ENCODE measurements at places on chromosomes 7 and 10.

DNA sequence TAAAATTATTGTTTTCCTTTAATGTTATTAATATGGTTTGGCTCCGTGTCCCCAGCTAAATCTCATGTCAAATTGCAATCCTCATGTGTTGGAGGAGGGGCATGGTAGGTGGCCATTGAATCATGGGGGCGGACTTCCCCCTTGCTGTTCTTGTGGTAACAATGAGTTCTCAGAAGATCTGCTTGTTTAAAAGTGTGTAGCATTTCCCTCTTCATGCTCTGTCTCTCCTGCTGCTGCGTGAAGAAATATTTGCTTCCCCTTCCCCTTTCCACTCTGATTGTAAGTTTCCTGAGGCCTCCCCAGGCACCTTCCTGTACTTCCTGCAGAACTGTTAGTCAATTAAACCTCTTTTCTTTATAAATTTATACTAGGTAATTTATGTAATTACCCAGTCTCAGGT is 27.5 kb downstream of the VIM start:
- DNase-seq, result no peak

DNA sequence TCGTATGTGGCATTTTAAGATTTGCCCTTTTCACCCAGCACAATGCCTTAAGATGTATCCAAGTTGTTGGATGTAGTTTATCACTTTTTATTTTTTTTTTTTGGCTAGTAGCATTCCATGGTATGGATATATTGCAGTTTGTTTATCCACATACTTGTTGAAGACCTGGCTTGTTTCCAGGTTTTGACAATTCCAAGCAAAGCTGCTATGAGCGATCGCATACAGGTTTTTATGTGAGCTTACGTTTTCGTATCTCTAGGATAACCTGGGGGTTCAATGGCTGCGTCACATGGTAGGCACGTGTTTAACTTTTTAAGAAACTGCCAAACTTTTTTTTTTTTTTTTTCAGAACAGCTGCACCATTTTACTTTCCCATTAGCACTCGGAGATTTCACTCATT is 32.2 kb downstream of the BAIAP2L1 start:
- DNase-seq, result no peak

GRCh38 chr7:37698276-37698675 is 14.7 kb downstream of the GPR141 start:
- DNase-seq, result no peak

DNA sequence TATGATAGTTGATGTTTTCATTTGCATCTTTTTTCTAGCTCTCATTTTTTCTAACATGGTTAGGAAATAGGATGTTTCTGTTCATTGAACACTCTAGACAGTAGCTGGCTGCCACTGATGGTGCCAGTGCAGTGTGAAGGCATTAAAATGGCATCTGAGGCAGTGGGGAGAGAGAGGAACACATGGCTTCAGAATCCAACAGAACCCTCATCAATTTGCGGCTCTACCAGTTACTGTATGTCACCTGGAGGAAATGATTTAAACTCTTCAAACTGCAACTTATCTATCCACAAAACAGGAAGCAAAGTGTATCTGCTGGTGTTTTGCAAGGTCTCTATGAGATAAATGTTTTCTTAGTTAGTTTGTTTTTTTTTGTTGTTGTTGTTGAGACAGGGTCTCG is 305.2 kb upstream of the PRKCQ start:
- no peak for DNase-seq

- DNase-seq, result no peak
These were observed 49.9 kb downstream of the BLVRA start for GRCh38 chr7:43808410-43808809.

DNA sequence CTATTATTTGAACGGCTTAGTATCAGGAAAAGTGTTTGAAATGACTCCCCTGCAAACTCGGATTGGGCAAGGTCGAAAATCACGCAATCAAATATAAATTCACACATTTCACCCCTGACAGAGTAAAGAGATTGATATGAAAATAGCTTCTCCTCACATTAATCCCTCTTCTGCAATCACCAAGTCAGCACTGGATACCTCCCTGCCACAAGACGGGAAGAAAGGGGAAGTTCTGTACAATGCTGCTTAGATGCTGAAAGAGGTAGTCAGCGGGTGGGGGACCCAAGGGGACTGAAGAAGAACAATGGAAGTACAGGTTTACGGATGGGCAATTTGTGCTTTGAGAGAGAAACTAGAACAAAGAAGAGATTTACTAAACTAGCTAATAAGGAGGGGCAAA is 72.0 kb upstream of the ANK3 start:
- no peak for DNase-seq

- DNase-seq, result no peak
These were observed 255.3 kb downstream of the CELF2 start for GRCh38 chr10:11272915-11273389.

GRCh38 chr10:43417950-43418768 is 9.2 kb upstream of the HNRNPF start:
- DNase-seq, result no peak

DNA sequence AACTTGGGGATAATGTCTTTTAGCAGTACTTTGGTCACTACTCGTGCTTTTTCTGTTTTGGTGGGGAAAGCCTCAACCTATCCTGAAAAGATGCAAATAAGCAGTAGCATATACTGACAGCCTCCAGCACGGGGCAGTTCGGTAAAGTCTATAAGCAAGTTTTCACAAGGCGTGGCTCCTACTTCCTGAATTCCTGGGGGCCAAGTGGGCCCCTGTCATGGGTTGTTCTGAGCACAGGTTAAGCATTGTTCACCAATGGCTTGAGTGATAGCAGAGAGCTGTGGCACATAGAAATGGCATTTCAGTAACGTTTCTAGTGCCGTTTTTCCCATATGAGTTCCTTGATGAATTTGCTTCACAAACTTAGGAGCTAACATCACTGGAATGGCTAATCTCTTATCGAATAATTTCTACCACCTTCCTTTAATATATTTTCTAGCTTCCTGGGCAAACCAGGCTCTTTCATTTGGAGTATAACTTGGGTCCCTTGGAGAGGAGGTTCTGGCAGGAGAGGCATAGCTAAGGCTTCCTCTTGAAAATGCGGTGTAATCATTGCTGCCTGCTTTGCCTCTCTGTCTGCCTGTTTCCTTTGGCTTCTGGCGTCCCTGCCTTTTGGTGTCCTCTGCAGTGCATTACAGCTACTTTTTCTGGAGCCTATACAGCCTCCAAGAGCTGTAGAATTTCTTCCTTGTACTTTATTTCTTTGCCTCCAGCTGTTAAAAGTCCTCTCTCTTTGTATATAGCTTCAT is 11.7 kb upstream of the ZNF239 start:
- DNase-seq, result no peak

- DNase-seq, result no peak
These were observed 38.2 kb downstream of the MYL10 start for GRCh38 chr7:101590663-101591435.

DNA sequence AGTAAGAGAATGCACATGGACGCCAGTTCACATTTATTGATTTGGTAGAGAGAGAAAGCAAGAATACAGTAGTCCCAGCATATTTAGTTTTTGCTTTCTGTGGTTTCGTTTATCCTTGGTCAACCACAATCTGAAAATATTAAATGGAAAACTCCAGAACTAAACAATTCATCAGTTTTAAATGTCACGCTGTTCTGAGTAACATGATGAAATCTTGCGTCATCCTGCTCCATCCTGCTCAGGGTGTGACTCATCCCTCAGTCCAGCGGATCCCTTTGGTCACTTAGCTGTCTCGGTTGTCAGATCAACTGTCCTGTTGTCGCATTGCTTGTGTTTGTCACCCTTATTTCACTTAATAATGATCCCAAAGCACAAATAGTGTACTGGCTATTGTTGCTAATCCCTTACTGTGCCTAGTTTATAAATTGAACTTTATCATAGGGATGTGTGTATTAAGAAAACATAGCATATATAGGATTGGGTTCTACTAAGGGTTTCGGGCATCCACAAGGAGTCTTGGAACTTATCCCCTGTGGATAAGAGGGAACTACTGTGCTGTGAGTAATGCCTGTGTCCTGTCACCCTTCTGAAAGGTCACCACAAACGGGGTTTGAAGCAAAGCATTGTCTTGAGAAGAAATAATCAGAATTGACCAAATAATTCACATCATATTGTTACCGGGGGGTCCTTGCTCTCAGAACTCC is 73.6 kb downstream of the OTUD1 start:
- peak; percentile 50 for DNase-seq

GRCh38 chr10:132113766-132114365 is 48.1 kb downstream of the JAKMIP3 start:
- DNase-seq, result no peak

DNA sequence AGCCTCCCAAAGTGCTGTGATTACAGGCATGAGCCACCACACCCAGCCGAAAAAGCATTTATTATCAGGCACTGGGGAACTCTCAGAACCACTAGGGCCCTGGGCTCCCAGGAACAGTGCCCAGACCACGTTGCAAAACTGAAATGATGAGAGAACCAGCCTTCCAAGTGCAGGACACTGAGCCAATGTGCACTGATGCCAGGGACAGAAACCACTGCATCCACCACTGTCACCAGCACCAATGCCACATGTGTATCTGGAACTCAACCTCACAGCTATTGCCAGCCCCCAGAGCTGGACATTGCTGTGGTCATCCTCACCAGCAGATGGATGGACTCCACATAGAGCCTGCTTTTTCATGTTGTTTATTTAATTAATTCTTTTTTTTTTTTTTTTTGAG is 28.2 kb upstream of the TPST1 start:
- DNase-seq, result no peak

- no peak for DNase-seq
These were observed 19.7 kb downstream of the CLRN3 start for GRCh38 chr10:127872871-127873600.

DNA sequence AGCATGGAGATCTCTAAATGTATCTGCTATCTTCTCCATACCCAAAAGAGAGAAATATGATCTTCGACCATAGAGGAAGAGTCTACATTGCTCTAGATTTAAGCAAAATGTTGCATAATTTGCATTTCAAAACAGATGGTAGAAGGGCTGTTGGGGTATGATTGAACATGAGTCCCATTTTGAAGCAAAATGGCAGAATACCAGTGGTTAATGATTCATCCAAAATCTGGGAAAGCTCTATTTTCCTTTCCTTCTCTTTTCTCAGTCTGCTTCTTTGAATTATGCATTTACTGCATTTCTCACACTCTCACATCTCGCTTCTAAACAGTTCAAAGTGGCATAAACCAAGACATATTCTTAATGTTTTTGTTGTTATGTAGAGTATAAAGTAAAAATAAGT is 178.5 kb downstream of the MACC1 start:
- DNase-seq, result no peak

DNA sequence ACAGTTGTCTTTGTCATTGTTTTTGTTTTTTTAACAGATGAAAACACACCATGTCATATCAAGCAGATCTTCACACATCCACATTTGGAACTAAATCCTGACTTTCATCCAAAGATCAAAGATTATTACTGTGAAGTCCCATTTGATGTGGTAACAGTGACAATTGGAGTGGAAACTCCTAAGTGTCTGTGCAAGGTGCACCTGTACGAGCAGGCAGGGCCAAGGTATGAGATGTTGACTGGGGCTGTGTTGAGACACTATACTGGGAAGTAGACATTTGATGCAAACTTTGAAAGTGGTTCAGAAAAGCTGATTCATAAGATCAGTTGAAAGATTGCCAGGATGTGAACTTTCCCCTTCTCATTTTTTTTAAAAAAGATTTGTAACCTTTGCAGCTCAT is 152.3 kb downstream of the CPED1 start:
- no peak for DNase-seq

DNA sequence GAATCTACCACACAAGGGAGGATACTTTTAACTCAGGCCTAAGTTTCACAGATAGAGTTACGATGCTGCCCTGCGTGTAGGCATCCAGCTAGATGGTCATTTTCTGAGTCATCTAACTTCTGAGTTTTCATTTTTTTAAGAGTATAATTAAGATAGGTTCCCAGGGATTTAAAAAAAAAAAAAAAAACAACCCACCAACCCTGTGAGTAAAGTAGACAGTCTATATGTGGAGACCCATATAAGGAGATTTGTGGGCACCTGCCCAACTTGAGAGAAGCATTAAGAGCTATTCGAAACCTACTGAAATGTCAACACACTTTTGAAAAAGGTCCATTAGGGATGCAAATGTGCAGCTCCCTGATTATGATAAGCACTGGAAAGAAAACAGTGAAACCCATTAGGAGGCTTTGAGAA is 257.3 kb downstream of the TRIL start:
- DNase-seq, result no peak

DNA sequence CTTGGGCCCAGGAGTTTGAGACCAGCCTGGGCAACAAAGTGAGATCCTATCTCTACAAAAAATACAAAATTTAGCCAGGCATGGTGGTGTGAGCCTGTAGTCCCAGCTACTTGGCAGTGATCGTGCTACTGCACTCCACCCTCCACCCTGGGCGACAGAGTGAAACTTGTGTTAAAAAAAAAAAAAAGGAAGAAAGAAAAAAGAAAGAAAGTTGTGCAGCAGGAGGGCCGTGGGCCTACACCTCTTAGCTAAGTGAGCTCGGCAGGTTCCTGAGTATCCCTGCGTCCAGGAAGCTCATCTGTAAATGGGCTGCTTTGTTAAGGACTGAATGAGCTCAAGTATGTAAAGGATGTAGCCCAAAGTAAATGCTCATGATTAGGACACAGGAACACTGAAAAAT is 155.0 kb downstream of the RNF216 start:
- no peak for DNase-seq

GRCh38 chr7:23261843-23262452 is 15.4 kb downstream of the GPNMB start:
- DNase-seq, result peak; percentile 42

DNA sequence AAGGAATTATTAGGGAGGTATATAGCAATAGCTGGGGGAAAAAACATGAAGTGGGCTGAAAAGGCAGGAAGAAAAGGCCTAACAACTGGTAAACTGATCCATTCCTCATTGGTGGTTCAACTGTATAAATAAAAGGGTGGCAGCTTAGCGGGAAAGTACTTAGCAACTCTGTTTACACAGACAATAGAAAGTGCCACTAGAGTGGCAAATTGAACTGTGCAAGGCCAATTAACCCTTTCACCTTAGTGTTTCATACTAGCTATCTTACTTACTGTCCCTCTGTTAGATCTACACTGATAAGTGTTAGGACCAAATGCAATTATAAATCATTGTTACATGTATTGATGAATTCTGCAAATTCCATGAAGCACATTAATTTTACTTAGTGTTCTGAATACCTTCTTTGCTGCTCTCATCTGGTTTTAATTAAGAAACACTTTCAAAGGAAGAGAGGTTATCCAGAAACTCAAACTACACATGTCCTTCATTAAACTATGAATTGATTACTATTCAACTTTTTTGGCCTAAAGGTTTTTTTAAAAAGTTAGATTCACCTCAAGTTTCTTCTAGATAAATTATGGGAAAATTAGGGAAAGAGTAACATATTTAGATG is 28.0 kb downstream of the DNAJC1 start:
- no peak for DNase-seq

DNA sequence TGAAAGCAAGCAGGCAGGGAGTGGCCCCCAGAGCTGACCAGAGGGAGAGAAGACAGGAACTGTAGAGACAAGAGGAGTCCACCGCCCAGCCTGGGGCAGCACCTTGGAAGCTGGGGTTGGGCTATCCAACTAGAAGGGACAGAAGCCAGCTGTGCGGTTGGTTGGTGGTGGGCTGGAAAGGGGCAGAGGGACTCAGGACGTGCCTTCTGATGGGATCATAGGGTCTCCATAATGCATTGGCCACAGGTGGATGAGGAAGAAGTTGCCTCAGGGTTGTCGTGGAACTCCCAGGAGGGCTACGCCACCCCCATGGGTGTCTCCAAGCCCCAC is 114.0 kb upstream of the RET start:
- no peak for DNase-seq

Data from HFFc6 (cell line).